ENCODE measurements at places on chromosomes 6 and 20.

- no peak for DNase-seq
These were observed 286.6 kb upstream of the JAG1 start for GRCh38 chr20:10960416-10960815.

GRCh38 chr6:41327177-41327576 lies 8.2 kb upstream of the NCR2 start:
- DNase-seq, result no peak

DNA sequence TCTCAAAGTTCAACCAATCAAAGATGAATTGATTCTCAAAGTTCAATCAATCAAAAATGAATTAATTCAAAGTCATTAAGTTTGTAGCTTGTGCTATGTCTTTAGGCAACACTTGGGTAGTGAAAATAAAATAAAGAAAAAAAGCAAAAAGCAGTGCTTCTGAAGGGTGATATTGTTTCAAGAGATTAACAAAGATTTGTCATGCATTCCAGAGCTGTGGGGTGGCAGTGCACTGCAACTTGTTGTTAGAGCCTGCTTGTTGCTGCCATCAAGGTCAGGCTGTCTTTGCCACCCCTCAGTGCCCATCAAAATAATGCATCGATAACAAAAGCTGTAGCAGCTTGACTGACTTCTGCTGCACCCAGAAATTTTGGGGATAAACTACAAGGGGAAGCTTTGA lies 128.6 kb downstream of the RNF144B start:
- no peak for DNase-seq

DNA sequence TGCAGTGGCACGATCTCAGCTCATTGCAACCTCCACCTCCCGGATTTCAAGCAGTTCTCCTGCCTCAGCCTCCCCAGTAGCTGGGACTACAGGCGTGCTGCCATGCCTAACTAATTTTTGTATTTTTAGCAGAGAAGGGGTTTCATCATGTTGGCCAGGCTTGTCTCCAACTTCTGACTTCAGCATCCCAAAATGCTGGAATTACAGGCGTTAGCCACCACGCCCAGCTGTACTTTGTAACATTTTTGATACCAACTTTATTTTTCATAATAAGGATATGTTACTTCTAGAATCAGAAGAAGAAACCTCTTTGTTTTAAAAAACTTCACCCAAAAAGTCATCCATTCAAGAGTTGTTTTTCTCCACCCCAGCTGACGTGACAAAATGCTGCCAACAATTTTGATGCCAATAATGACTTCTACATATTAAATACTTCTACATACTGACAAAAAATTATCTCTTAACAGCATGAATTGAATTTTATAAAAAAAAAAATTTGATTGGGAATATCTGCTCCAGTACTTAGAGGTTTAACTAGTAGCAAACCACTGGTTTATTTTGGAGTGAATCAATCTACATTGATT lies 22.5 kb upstream of the PRIM2 start:
- no peak for DNase-seq

GRCh38 chr6:102488729-102489128 lies 1095.2 kb downstream of the GRIK2 start:
- no peak for DNase-seq
